AG09319 (cell line): ENCODE measurements at places on chromosomes 7 and 10.

GRCh38 chr7:147513451-147513850, 1077.1 kb upstream of the C7orf33 start:
- no peak for DNase-seq

DNA sequence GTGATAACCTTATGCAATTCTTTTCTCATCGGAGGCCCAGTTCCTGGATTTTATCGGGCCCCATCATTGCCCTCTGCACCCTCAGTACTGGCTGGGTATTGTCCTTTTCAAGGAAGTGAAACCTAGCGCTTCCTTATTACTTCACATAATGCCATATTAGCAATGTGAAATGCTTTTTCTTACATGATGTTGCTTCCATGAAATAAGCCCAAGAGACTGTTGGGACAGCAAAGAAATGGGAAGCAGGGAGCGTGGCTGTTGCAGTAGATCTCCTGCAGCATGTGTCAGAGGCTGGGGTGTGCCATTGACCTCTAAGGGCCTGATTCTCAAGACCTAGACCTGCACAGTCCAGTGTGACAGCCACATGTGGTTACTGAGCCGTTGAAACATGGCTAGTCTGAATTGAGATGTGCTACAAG, 8.1 kb downstream of the CHN2 start:
- DNase-seq, result no peak

DNA sequence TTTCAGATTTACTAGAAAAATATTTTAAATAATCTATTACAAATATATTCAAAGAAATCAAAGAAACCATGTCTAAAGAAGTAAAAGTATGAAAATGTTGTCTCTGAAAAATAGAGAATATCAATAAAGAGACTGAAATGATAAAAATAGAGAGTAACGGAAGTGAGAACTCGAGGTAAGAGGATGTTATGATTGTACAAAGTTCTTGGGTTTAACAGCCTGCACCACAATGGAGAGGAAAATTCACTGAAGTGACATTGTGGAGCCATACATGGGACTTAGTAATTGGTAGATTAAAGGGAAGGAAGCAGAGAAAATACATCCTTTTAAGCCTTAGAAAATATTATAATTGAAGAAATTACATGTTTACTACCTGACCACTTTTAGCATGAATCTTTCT, 77.9 kb downstream of the THSD7A start:
- DNase-seq, result no peak

DNA sequence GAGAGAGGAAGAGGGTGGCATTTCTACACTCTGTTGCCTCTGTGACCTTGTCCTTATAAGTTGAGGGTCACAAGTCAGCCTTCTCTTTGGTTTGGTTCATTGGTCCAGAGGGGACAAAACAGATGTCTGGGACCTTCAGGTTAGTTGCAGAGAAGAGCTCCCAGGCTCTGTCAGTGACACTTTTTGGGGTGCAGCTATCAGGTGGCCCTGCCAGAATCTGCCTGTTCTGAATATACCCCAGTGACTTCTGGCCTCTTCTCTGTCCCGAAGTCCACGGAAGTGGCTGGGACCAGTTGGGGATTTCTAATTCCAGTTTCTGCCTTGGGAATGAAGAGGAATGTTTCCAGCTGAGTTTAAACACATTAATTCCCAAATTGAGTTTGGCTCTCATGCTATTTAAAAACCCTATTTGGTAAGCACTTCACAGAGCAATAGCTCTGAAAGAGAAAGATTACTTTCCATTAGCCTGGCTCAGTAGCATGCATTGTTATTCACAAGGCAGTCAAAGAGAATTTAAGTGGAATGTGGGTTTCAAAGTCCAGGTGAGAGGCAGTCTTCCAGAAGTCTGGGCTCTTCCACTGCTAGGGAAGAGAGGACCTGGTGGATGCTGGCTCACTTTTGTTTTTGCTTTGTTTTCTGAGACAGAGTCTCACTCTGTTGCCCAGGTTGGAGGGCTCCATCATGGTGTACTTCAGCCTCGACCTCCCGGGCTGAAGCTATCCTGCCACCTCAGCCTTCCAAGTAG, 237.8 kb upstream of the GALNT17 start:
- no peak for DNase-seq

- DNase-seq, result no peak
Observed at GRCh38 chr10:92712016-92712889, 22.5 kb downstream of the HHEX start.

GRCh38 chr10:608331-609261, 80.9 kb downstream of the DIP2C start:
- DNase-seq, result no peak
